Activated CD8-positive, alpha-beta memory T cell treated with anti-CD3 and anti-CD28 coated beads for 24 hours (primary cell): ENCODE measurements at places on chromosomes 3 and 15.
A peak's percentile ranks its signal among the peaks of the same experiment; 100 is the strongest.

- no peak for DNase-seq
These were observed 134.2 kb upstream of the ALCAM start for GRCh38 chr3:105232553-105232952.

- DNase-seq: no peak
These were observed 117.3 kb upstream of the PLXND1 start for GRCh38 chr3:129723558-129724324.

DNA sequence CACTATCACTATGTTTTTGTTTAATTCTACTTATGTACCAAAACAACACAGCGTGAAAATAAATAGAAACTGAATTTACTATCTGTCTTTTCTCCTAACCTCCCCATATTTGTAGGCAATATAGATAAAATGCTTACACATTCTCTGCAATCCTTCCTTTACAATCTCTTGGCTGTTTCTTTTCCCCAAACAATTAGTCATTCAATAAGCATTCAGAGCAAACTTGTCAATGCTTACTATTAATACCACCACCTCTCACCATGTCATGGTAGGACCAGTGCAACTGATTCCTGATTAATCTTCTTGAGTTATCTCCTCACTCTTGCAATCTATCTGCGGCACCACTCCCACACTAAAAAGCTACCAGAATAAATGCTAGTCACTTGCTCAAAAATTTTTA, 74.0 kb upstream of the TTBK2 start:
- no peak for DNase-seq

DNA sequence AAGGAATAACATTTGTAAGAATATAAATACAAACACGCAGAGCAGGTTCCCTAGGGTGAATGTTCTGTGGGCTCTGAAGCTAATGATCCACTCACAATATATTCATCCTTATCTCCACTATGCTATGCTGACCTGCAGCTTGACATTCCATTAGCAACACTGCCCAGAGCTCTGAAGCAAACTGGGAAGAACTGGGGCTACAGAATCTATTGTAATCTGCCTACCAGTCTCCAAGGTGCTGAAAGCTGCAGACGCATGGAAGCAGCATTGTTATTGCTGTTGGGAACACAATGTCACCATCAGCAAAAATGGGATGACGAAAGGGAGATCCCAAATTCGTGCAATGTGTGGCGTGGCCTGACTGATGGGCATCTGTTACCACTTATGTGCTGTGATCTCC, 316.7 kb upstream of the RORA start:
- no peak for DNase-seq

DNA sequence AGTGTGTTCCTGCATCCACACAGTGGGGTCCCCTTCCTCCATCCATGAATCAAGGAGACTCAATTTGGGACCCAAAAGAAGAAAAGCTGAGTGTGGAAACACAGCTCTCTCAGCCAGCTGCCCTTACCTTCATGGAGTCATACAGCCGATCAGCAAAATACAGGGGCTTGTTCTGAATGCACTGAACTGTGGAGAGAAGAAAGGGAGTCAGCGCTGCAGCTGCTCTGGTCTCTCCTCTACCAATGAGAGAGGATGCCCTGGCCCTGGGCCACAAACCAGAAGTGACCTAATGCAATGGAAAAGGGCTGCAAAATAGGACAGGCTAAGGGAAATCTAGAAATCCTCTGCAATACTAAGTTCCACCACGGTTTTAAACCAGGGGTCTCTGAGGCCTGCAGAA, 46.7 kb downstream of the ANXA2 start:
- DNase-seq: no peak

- DNase-seq: no peak
These were observed 43.7 kb downstream of the BDH1 start for GRCh38 chr3:197511853-197512635.

- DNase-seq: peak; percentile 93
These were observed at the start of gene NR2C2 for GRCh38 chr3:14947100-14947885. Gene NR2C2 (plus strand): TSS chr3:14947583. CDS start chr3:15003915, 56,332 bp downstream.
